Umbilical cord (tissue), 2 donors: ENCODE measurements at places on chromosomes 12 and 14. TPM values are rescaled to one million over a fixed set of nuclear protein-coding genes. Genes with fewer than 3 reads are reported as not detected.

- no peak for DNase-seq
These were observed 1.3 kb downstream of the TRHDE start for GRCh38 chr12:72273499-72273837.

DNA sequence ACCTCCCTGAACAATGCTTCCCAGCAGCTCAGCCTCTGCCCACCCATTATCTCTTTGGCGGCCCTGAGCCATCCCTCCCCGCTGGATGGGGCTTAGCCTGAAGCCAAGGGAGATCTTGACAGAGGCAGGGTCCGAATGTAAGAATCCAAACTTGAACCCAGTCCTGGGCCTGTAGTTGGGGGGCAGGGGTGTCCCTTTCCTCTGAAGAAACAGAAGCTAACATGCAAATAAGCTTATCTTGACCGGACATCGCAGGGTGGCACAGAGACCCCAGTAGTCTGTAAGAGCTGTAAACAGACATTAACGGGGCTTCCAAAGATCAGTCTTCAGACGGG is 6.0 kb downstream of the DLK1 start:
- no peak for DNase-seq

DNA sequence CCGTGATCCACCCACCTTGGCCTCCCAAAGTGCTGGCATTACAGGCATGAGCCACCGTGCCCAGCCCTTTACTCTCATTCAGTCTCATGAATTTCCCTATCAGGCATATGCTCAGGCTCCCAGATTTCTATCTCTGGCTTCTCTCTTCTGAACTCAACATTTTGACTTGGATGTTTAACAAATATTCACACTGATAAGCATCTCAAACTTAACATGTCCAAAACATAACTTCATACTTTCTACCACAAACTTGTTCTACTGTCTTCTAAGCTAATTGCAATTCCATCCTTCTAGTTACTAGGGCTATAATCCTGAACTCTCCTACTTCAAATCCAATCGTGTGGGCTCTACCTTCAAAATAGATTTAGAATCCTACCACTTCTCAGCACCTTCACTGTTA is 73.9 kb upstream of the PAWR start:
- DNase-seq = no peak

DNA sequence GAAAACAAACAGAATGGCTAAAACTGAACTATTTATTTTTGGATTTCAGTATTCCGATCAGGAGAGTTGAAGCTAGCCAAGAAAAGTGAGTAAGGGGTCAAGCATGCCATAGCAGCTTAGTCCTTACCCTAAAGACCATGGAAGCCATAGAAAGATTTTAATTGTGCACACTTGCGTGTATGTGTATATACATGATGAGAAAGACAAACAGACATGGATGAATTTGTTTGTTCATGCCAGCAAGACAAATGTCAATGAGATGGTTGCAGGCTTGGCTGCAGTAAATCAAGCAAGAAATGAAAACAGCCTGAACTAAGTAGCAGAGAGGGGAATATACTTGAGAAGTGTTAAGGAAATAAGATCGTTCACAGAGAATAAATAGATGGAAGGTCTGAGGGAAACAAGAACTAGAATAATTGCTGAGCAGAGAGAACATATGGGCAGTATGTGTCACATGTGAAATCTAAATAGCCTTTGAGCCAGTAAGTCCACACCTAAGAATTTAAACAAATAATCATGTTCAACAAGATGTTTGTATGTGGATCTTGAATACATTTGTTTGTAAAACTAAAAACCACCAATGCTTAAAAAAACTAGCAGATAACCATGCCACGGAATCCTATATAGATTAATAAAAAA is 14.8 kb downstream of the SNW1 start:
- no peak for DNase-seq

CLEC4C gene
- total RNA-seq = not detected
